Upper lobe of left lung (tissue), 6 donors: ENCODE measurements at places on chromosomes 2 and 18. TPM values are rescaled to one million over a fixed set of nuclear protein-coding genes. Genes with fewer than 3 reads are reported as not detected.
A peak's percentile ranks its signal among the peaks of the same experiment; 100 is the strongest.

GRCh38 chr18:354471-354870 lies 86.6 kb upstream of the THOC1 start:
- DNase-seq = no peak
- H3K27me3 ChIP-seq = no peaks in the 10 kb centered on the region
- H3K4me3 ChIP-seq = no peak overlapping the region
- H3K27ac ChIP-seq = no peak overlapping the region
- H3K36me3 ChIP-seq = no peaks in the 10 kb centered on the region
- H3K4me1 ChIP-seq = no peaks in the 10 kb centered on the region

GRCh38 chr2:57490741-57491140 lies 555.9 kb upstream of the VRK2 start:
- no peaks in the 10 kb centered on the region for H3K36me3 ChIP-seq
- no peaks in the 10 kb centered on the region for H3K27me3 ChIP-seq
- H3K27ac ChIP-seq = no peak overlapping the region
- H3K4me1 ChIP-seq = no peaks in the 10 kb centered on the region

DNA sequence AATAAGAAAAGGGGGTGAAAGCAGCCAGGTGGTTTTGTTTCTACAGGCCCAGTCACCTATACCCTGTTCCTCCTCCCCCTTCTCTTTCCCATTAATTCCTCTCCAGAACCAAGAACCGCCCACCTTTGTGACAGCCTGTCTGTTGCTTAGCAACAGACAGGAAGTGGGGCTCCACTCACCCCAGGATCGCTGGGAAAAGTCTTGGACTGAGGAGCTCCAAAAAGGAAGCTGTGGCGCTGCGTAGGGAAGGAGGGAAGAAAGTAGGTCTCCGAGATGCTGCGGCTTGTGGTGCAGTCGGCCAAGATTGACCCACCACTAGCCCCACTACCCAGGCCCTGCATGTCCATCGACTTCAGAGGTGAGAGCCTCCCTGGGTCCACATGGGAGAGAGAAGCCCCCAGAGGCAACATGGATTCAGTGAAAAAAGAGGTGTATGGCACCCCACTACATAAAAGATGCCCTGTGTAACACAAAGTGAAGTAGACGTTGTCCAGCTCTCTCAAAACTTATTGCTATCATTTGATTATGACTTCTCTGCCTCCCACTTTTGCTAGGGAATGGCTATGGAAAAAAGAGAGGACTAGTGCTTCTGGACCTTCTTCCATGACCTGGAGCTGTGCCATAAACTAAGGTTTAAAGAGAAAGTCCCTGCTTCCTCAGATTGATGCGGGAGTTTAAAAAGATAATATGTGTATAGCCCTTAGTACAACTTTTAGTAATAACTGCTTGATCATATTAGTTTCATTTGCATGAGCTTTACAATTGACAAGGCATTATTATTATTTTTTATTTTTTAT lies at the start of gene FER1L5:
FER1L5 (plus strand) TSS at position 201 of the 797 bp plus-strand sequence; CDS start at position 274, 73 bp downstream.
- peak within 1 kb of the TSS; percentile 26 for H3K4me3 ChIP-seq
- H3K4me1 ChIP-seq = no peaks in the 10 kb centered on the region
- no peak within 1 kb of the TSS for H3K27ac ChIP-seq
- H3K36me3 ChIP-seq = no peaks in the 10 kb centered on the region

GRCh38 chr2:96993367-96993766 lies 7.0 kb upstream of the FAM178B start:
- H3K36me3 ChIP-seq = no peaks in the 10 kb centered on the region
- DNase-seq = no peak
- no peaks in the 10 kb centered on the region for H3K27me3 ChIP-seq
- H3K27ac ChIP-seq = no peak overlapping the region
- no peaks in the 10 kb centered on the region for H3K4me1 ChIP-seq

- no peak overlapping the region for H3K27ac ChIP-seq
- no peak overlapping the region for H3K4me3 ChIP-seq
- no peaks in the 10 kb centered on the region for H3K27me3 ChIP-seq
- H3K4me1 ChIP-seq = no peaks in the 10 kb centered on the region
- H3K36me3 ChIP-seq = no peaks in the 10 kb centered on the region
Observed at GRCh38 chr2:175852879-175853615, 149.0 kb downstream of the LNPK start.

GRCh38 chr2:69340101-69340775 lies 46.8 kb downstream of the GFPT1 start:
- no peaks in the 10 kb centered on the region for H3K4me1 ChIP-seq
- no peak for DNase-seq
- peaks cover 99% of the 10 kb centered on the region for H3K36me3 ChIP-seq
- no peaks in the 10 kb centered on the region for H3K27me3 ChIP-seq
- H3K4me3 ChIP-seq = no peak overlapping the region
- no peak overlapping the region for H3K27ac ChIP-seq

- no peak for DNase-seq
- H3K4me3 ChIP-seq = no peak overlapping the region
- H3K4me1 ChIP-seq = no peaks in the 10 kb centered on the region
- no peak overlapping the region for H3K27ac ChIP-seq
- H3K27me3 ChIP-seq = no peaks in the 10 kb centered on the region
Observed at GRCh38 chr18:21820033-21820810, 79.6 kb downstream of the MIB1 start.

DNA sequence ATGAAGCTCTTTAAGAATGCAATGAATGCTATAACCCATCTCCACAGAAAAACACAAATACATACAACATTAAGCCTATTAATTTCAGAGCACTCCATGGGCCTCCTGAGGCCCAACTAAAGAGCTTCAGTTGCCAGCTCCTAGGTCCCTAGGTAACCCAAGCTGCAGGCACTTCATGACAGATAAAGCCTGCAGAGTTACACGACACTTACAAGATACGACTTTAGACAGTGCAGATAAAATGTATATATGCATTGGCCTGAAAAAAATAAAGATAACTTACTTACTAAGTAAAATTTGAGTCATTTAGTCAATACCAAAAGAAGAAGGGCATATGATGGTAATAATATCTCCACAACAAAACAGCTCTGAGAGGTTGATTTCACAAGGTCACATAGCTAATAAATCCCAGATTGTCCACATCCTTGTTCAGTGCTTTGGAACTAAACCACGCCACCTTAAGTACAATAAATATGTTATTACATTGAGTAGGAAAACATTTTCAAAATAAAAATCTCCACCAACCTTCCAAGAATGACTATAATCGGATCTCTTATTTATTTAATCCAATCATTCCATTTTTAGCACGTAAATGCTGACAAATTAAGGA lies 3.4 kb downstream of the MAP4K3 start:
- no peak for DNase-seq
- H3K4me3 ChIP-seq = no peak overlapping the region
- H3K27ac ChIP-seq = no peak overlapping the region
- H3K27me3 ChIP-seq = no peaks in the 10 kb centered on the region

GRCh38 chr18:79733135-79733701 lies 53.6 kb downstream of the CTDP1 start:
- H3K36me3 ChIP-seq = peaks cover 95% of the 10 kb centered on the region
- DNase-seq = no peak
- H3K27ac ChIP-seq = no peak overlapping the region
- no peaks in the 10 kb centered on the region for H3K4me1 ChIP-seq

DNA sequence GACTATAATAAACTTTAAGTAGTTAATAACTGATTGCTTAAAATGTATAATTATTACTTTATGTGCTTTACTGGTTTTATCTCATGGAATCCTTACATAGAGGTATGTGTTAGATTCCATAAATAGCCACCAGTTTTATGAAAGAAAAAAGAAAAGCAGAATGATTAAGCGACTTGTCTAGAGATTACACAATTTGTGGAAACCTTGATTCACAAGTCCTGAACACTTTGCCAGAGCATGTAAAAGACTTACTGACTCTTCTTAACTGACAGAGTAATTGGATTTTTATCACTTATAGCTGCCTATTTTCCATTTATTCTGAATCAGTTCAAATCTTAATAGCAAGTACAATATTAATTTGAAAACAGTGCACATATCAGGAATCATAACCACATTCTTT lies 448.7 kb upstream of the NETO1 start:
- no peaks in the 10 kb centered on the region for H3K36me3 ChIP-seq
- DNase-seq = no peak
- H3K4me1 ChIP-seq = no peaks in the 10 kb centered on the region
- no peak overlapping the region for H3K27ac ChIP-seq

DNA sequence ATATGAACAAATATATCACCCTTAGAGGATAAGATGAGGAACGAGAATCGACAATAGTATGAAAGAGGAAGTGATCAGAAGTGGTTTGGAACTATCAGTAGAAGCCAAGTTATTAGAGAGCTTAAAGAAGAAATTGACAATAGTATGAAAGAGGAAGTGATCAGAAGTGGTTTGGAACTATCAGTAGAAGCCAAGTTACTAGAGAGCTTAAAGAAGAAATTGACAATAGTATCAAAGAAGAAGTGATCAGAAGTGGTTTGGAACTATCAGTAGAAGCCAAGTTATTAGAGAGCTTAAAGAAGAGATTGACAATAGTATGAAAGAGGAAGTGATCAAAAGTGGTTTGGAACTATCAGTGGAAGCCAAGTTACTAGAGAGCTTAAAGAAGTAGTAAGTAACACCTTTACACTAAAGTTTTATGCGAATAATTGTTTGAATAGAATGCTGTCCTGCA lies 175.5 kb downstream of the ZNF407 start:
- H3K27ac ChIP-seq = no peak overlapping the region
- H3K4me3 ChIP-seq = no peak overlapping the region
- H3K36me3 ChIP-seq = no peaks in the 10 kb centered on the region
- H3K4me1 ChIP-seq = no peaks in the 10 kb centered on the region
- DNase-seq = no peak
- no peaks in the 10 kb centered on the region for H3K27me3 ChIP-seq

GRCh38 chr2:4762951-4763376 lies 929.2 kb upstream of the SOX11 start:
- no peak overlapping the region for H3K4me3 ChIP-seq
- peak; percentile 24 for DNase-seq
- no peak overlapping the region for H3K27ac ChIP-seq
- no peaks in the 10 kb centered on the region for H3K4me1 ChIP-seq
- H3K27me3 ChIP-seq = no peaks in the 10 kb centered on the region
- H3K36me3 ChIP-seq = no peaks in the 10 kb centered on the region

GRCh38 chr2:214558341-214558740 lies 147.5 kb downstream of the VWC2L start:
- H3K4me1 ChIP-seq = no peaks in the 10 kb centered on the region
- H3K27ac ChIP-seq = no peak overlapping the region
- no peaks in the 10 kb centered on the region for H3K36me3 ChIP-seq
- H3K4me3 ChIP-seq = no peak overlapping the region
- no peak for DNase-seq

DNA sequence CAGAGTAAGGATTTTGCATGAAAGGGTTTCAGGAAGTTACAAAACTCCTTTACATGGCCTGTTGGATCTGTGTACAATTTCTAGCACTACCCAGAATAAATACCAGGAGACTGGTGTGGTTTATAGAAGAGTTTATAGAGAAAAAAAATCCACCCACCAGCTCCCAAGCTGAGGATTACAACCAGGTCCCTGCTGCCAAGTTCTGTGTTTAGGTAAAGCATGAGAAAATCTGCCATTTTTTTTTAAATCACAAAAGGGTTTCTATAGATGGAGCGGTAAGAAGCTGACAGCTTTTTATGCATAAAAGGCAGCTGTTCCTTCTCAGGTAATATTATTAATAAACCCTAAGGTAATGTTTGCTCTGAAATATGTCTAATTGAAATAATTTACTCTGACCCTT lies 545.4 kb upstream of the ZEB2 start:
- no peak overlapping the region for H3K4me3 ChIP-seq
- no peaks in the 10 kb centered on the region for H3K36me3 ChIP-seq
- peak overlapping the region; percentile 49 for H3K27ac ChIP-seq
- no peak for DNase-seq
- H3K27me3 ChIP-seq = no peaks in the 10 kb centered on the region

DNA sequence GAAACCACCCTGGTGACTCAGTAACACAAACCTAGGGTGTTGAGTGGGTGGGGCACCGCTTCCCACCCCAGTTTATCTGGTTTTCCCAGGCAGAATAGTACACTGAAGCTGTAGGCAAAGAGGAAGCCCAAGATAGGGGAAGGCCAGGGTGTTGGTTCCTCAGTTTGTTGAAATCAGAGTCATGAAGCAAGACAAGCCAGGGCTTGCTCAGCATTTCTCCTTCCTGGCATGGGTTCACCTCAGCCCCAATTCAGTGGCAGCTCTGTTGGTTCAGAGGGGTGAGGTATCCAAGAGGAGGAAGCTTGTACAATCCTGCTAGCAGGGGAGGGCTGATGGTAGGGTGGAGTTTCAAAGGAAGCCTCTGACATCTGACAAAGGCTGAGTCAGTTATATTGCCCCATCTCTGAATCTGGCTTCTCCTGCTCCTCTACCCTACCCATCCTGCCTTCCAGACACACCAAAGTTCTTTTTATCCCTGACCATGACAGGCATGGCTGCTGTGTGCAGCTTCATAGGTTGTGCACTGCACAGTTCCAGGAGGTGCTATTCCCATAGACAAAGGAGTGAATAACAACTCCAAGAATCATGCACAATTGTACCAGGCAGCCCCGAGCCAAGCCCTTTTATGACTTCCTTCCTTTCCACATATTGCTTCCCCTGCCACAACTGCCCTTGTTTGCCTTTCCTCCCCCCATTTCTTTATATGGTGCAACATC lies 24.9 kb upstream of the RAB10 start:
- DNase-seq = peak; percentile 86
- H3K4me1 ChIP-seq = peaks cover 26% of the 10 kb centered on the region
- H3K27me3 ChIP-seq = no peaks in the 10 kb centered on the region
- H3K27ac ChIP-seq = peak overlapping the region; percentile 56

- H3K4me3 ChIP-seq = no peak overlapping the region
- H3K27me3 ChIP-seq = no peaks in the 10 kb centered on the region
- H3K36me3 ChIP-seq = peaks cover 5% of the 10 kb centered on the region
- no peaks in the 10 kb centered on the region for H3K4me1 ChIP-seq
- H3K27ac ChIP-seq = no peak overlapping the region
- no peak for DNase-seq
Observed at GRCh38 chr2:203155406-203155805, 83.4 kb upstream of the CYP20A1 start.

GRCh38 chr2:45681675-45682074 lies 30.2 kb downstream of the PRKCE start:
- no peak for DNase-seq
- no peaks in the 10 kb centered on the region for H3K36me3 ChIP-seq
- H3K27ac ChIP-seq = no peak overlapping the region
- peaks cover 47% of the 10 kb centered on the region for H3K4me1 ChIP-seq
- H3K27me3 ChIP-seq = no peaks in the 10 kb centered on the region

CD226 gene
- 26.5 TPM for total RNA-seq

SKOR2 gene
- total RNA-seq = not detected

PXDN gene
- total RNA-seq = 65.6 TPM

MC5R gene
- total RNA-seq = not detected

AFF3 gene
- 85.8 TPM for total RNA-seq

EVA1A gene
- total RNA-seq = 40.8 TPM

FBXO41 gene
- 3.1 TPM for total RNA-seq

C2orf80 gene
- not detected for total RNA-seq

EML6 gene
- total RNA-seq = 1.7 TPM

IL1RL1 gene
- 203 TPM for total RNA-seq

ELOA2 gene
- total RNA-seq = not detected

ABCB11 gene
- total RNA-seq = not detected
